ENCODE measurements at places on chromosomes 16 and 17. TPM values are rescaled to one million over a fixed set of nuclear protein-coding genes. Genes with fewer than 3 reads are reported as not detected.

GRCh38 chr17:48995974-48996721 is 1.0 kb upstream of the IGF2BP1 start:
- peak; percentile 63 for DNase-seq
- H3K27ac ChIP-seq, result no peak overlapping the region
- H3K27me3 ChIP-seq, result peaks cover 73% of the 10 kb centered on the region
- peaks cover 40% of the 10 kb centered on the region for H3K4me1 ChIP-seq

The HSPB9 gene
- polyA plus RNA-seq, result 0.09 TPM

The ADORA2B gene
- not detected for polyA plus RNA-seq

The CDK10 gene
- 225 TPM for polyA plus RNA-seq

DNA sequence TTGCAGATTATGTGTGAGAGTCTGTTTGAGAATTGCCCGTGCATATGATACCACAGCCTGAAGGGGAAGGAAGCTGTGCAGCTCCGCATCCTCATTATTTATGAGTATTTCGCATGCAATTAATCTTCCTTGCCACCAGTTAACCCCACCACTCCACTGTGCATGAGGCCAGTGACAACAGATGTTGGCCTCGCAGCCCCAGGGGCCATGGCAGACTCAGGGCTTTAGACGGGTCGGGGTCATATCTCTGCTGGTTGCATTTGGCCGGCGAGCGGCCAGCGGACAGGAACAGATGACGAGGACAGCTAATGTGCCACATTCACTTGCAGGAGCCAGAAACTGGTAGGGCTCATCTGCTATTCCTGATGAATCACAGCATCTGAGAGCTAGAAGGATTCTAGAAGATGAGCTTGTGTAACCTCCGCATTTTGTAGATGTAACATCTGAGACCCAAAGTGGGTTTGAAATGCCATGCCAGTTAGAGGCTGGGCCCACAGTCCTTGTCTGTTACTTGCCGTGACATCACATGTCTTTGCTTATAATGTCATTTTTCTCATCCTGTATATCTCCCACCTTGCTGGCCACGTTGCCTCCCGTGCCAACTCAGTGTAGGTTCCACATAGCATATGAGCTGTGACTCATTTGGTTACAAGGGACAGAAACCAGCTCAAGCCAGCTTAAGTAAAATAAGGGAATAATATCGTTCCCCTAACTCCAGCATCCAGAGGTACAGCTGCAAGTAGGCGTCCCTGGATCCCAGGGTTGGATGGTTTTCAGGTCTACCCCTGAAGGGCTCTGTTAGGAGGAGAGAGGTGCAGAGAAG is 137.2 kb downstream of the SNX29 start:
- no peak overlapping the region for H3K4me3 ChIP-seq
- no peaks in the 10 kb centered on the region for H3K4me1 ChIP-seq
- DNase-seq, result no peak
- H3K27me3 ChIP-seq, result no peaks in the 10 kb centered on the region
- H3K27ac ChIP-seq, result no peak overlapping the region

DNA sequence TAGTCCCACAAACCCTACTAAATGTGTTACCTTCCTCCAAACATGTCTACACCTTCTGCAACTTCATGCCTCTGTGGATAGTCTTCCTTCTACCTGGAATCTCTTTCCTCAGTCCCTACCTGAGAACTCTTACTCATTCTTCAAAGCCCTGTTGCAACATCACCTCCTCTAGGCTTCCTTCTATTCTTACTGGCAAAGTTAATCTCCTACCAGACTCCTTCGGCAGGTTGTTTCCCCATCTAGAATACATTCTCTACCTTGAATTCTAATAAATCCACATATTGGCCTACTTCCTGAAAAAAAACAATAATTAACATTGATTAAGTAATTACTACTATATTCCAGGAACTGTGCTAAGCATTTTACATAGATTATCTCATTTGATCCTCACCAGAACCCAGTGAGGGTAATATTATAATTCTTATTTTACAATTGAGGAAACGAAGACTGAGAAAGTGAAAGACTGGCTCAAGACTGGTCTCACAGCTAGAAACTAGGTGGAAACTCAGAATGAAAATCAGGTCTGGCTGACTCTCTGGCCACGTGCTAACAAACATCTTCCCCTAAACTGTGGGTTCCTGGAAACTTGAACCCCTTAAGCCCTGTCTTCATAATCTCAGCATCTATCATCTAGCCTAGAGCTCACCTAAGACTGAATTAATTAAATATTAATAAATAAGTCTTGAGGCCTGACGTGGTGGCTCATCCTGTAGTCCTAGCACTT is 4.6 kb upstream of the STAT3 start:
- H3K4me3 ChIP-seq, result no peak overlapping the region
- DNase-seq, result peak; percentile 42
- H3K27me3 ChIP-seq, result no peaks in the 10 kb centered on the region
- no peaks in the 10 kb centered on the region for H3K36me3 ChIP-seq
- peaks cover 21% of the 10 kb centered on the region for H3K4me1 ChIP-seq
- H3K27ac ChIP-seq, result peak overlapping the region; percentile 28

- H3K4me1 ChIP-seq, result peaks cover 2% of the 10 kb centered on the region
- H3K27me3 ChIP-seq, result peaks cover 3% of the 10 kb centered on the region
- H3K4me3 ChIP-seq, result no peak overlapping the region
- DNase-seq, result no peak
- no peak overlapping the region for H3K27ac ChIP-seq
These were observed 6.0 kb upstream of the PRDM7 start for GRCh38 chr16:90083139-90083538.

GRCh38 chr16:11553371-11553770 is 33.3 kb downstream of the LITAF start:
- H3K4me1 ChIP-seq, result peaks cover 11% of the 10 kb centered on the region
- no peak overlapping the region for H3K27ac ChIP-seq
- no peak for DNase-seq
- H3K27me3 ChIP-seq, result no peaks in the 10 kb centered on the region

DNA sequence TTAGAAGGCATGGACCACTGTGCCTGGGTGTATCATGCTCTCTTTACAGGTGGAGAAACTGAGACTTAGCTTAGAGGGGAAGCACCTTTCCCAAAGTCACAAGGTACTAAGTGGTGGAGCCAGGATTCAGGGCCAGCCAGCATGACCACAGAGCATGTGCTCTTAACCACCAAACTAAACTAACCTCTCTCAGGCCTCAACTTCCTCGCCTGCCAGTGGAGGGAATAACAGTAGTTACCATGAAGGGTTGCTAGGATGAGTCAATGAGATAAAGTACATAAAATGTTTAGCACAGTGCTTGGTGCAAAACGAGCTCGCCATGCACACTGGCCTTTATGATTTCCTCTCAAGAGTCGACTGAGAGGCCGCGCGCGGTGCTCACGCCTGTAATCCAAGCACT is 6.4 kb upstream of the MYO1C start:
- H3K4me3 ChIP-seq, result no peak overlapping the region
- no peaks in the 10 kb centered on the region for H3K27me3 ChIP-seq

- H3K4me1 ChIP-seq, result peaks cover 8% of the 10 kb centered on the region
- H3K4me3 ChIP-seq, result no peak overlapping the region
- DNase-seq, result no peak
- H3K27ac ChIP-seq, result no peak overlapping the region
- no peaks in the 10 kb centered on the region for H3K27me3 ChIP-seq
- H3K36me3 ChIP-seq, result no peaks in the 10 kb centered on the region
These were observed 20.3 kb upstream of the SLC52A1 start for GRCh38 chr17:5055543-5055942.

DNA sequence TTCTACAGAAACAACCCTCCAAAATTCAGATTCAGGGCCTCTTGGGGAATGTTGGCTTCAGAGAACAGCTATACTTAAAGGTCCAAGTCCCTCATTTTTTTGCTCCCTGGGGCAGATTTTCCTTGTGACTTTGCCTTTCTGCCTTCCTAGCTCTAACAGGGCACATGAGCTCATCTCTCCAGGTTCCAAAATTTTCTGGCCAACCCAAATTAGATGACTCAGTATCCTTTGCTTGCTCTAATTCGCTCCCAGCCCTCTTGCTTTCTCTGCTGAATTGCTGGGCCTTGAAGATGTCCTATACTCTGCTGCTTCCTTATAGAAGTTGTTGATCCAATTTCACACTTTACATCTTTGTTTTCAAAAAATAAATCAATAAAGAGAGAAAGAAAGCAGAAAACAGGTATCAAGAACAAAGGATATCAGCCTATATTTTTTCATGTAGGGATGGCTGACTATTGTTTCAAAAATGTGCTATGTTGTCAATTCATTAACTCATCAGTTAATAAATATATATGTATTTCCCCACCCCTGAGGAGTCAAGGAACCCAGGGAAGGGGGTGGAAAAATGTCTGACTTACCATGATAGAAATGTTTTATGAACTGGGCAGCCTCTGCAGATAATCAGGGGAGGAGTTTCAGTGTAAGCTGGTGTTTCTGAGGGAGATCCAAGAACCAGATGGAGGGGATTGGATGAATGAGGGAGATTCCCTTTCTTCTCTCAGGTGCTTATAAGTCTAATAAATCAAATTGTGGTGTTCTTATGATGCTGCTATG is 1.0 kb upstream of the KRTAP4-2 start:
- no peaks in the 10 kb centered on the region for H3K27me3 ChIP-seq
- no peaks in the 10 kb centered on the region for H3K36me3 ChIP-seq
- DNase-seq, result no peak
- no peak overlapping the region for H3K27ac ChIP-seq

The MVP gene
- polyA plus RNA-seq, result 217 TPM

GRCh38 chr17:63439687-63440086 is 6.4 kb downstream of the CYB561 start:
- no peaks in the 10 kb centered on the region for H3K36me3 ChIP-seq
- H3K4me3 ChIP-seq, result no peak overlapping the region
- H3K27me3 ChIP-seq, result no peaks in the 10 kb centered on the region
- no peak overlapping the region for H3K27ac ChIP-seq

DNA sequence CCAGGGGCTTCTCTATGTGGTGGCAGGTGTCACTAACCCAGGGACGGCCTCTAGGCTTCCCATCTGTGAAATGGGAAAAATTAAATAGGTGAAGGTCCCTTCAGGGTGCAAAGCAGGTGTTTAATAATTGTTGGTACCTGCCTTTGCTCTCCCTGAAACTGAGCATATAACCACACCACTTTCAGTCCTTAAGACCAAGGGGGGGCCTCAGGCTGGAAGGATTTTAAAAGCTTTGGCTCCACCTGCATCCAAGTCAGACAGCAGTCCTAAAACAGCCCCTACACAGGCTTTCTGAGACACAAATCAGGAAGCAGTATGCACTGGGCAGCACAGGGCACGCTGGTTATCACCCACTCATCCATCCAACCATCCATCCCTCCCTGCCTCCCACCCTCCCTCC is 55.0 kb downstream of the TK2 start:
- H3K36me3 ChIP-seq, result no peaks in the 10 kb centered on the region
- no peaks in the 10 kb centered on the region for H3K27me3 ChIP-seq

The ELOB gene
- 73.1 TPM for polyA plus RNA-seq

DNA sequence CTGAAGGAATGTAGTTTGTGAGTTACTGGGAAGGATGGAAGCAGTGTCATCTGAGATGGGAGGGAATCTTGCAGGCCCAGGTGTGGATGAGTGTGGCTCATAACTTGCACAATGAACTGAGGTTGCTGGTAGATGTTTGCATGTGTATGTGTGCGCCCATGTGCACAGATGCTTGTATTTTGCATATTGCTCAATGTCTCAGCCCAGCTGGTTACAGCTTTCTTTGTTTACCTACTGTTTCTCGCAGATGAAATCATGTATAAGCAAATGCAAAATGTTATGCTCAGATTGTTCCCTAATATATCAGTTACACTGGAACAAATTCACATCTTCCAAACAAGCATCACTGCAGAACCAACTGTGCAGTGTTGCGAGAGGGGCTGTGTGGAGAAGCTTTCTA is 452.2 kb upstream of the EEF2KMT start:
- no peak overlapping the region for H3K27ac ChIP-seq
- H3K4me1 ChIP-seq, result no peaks in the 10 kb centered on the region
- H3K4me3 ChIP-seq, result no peak overlapping the region
- no peaks in the 10 kb centered on the region for H3K36me3 ChIP-seq

GRCh38 chr17:19391432-19391831 is 4.4 kb upstream of the MFAP4 start:
- H3K4me1 ChIP-seq, result no peaks in the 10 kb centered on the region
- no peak overlapping the region for H3K4me3 ChIP-seq
- H3K36me3 ChIP-seq, result no peaks in the 10 kb centered on the region
- no peaks in the 10 kb centered on the region for H3K27me3 ChIP-seq
- no peak overlapping the region for H3K27ac ChIP-seq
- DNase-seq, result no peak

The PAM16 gene
- 80.4 TPM for polyA plus RNA-seq

DNA sequence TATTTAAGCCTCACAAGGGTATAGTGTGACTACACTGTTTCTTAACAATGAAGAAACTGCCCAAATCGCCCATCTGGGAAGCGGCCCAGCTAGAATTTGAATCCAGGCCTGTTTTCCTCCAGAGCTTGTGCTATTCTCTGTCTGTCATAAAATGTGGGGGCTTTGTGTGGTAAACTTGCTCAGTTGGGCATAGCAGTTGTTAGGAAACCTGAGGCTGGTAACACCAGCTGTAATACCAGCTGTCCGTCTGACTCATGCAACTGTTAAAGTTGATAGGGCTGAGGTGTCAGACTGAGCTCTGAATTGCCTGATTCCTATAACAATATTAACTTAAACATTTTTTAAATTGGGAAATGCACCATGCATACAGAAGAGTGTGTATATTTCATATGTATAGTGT is 9.3 kb downstream of the NOD2 start:
- no peak overlapping the region for H3K27ac ChIP-seq
- no peak for DNase-seq
- no peaks in the 10 kb centered on the region for H3K27me3 ChIP-seq
- H3K36me3 ChIP-seq, result no peaks in the 10 kb centered on the region
- H3K4me3 ChIP-seq, result no peak overlapping the region

GRCh38 chr17:63039899-63040602 is 74.0 kb downstream of the TANC2 start:
- H3K4me3 ChIP-seq, result no peak overlapping the region
- DNase-seq, result no peak
- H3K4me1 ChIP-seq, result peaks cover 8% of the 10 kb centered on the region
- H3K27me3 ChIP-seq, result no peaks in the 10 kb centered on the region

DNA sequence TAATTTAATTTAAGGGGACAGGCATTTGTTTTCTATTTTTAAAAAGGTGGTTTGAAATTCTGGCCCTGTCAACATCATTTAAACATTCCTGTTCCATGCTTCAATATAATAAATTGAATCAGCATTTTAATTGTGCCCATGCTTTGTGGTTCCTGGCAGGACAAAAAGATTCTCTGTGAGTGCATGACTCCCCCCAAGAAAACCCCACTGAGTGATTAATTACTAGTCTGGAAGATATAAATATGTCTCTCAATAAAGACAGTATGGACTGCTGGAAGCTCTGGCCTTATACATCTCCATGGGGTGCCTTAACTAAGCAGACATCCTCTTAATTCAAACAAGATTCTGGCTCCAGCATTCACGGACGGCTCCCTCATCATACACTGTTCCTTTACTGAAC is 95.0 kb upstream of the PSMD7 start:
- no peak overlapping the region for H3K4me3 ChIP-seq
- H3K27ac ChIP-seq, result no peak overlapping the region
- H3K36me3 ChIP-seq, result no peaks in the 10 kb centered on the region
- H3K4me1 ChIP-seq, result no peaks in the 10 kb centered on the region
- DNase-seq, result no peak
- H3K27me3 ChIP-seq, result no peaks in the 10 kb centered on the region

DNA sequence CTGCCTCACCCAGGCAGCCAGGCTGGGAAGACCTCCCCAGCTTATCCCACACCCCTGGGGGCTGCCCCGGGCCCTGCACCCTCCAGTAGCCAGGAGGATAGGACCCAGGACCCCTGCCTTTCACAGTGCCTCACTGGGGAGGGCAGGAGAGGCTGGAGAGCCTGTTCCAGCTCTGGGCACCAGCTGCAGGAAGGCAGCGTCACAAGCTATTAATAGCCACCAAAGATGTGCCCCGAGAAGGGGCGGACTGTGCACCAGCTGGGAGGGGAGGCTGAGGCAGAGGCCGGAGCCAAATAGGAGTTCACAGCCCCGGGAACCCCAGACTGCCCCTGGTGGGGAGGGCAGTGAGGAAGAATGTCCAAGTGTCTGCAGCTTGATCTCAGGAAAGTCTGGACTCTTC is 8.8 kb downstream of the SBK1 start:
- no peaks in the 10 kb centered on the region for H3K27me3 ChIP-seq
- no peak overlapping the region for H3K4me3 ChIP-seq
- DNase-seq, result no peak
- no peaks in the 10 kb centered on the region for H3K4me1 ChIP-seq
- H3K27ac ChIP-seq, result no peak overlapping the region
